ENCODE measurements at places on chromosomes 3 and 15.

GRCh38 chr15:98755138-98755537, 106.8 kb downstream of the IGF1R start:
- peak; percentile 16 for DNase-seq

- no peak for DNase-seq
Observed at GRCh38 chr3:11739123-11739522, 95.4 kb upstream of the VGLL4 start.

- no peak for DNase-seq
Observed at GRCh38 chr15:78243491-78243941, 9.2 kb upstream of the ACSBG1 start.

DNA sequence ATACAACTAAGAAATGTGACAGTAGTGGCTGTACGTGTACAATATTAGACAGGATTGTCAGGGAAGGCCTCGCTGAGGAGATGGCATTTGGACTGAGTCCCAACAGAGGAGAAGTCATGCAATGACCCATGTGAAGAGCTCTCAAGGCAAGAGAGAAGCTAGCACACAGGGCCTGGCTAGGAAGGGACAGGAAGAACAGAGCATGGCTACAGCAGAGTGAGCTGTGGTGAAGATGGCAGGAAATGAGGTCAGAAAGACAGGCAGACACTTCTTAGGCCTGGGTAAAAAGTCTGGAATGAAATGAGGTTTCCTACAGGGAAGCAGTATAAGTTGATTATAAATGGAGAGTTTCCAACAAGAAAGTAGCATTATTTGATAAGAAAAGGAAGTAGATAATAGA, 33.2 kb upstream of the LEKR1 start:
- DNase-seq = no peak

DNA sequence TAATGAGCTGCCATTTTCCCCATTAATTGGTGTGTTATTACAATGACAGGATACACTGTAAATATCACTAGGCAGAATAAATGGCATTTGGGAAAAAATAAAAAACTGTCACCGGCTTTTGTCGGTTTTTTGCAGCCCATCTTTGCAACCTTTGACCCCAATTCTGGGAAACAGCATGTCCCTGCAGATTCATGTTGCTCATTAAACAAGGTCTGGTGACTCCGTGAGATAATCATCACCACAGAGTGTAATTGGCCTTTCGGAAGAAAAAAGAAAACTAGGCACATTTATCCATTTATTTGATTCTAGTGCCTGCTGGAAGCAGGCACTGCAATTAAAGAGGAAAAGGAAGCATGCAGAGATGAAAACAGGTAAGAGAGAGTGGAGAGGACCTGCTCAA, 64.5 kb downstream of the TRAT1 start:
- DNase-seq = no peak

- no peak for DNase-seq
Observed at GRCh38 chr3:152797751-152798432, 37.0 kb upstream of the P2RY1 start.

GRCh38 chr3:120168611-120169010, 74.4 kb upstream of the GSK3B start:
- DNase-seq = no peak

DNA sequence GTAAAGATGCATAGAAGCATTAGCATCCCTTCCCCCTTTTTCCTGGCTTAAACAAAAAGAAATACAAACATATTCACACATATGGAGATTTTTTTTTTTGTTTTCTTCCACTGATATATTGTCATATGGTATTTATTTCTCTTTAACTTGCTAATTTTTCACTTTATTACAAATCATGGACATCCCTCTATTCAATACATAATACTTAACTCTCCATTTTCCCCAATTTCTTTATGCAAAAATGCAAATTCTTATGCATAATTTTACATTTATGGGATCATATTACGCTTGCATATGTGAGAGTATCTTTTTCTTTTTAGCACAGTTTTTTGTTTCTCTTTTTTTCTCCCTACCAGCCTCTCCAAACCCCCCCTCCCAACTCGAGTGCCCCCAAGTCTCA, 48.8 kb downstream of the CCR3 start:
- no peak for DNase-seq

DNA sequence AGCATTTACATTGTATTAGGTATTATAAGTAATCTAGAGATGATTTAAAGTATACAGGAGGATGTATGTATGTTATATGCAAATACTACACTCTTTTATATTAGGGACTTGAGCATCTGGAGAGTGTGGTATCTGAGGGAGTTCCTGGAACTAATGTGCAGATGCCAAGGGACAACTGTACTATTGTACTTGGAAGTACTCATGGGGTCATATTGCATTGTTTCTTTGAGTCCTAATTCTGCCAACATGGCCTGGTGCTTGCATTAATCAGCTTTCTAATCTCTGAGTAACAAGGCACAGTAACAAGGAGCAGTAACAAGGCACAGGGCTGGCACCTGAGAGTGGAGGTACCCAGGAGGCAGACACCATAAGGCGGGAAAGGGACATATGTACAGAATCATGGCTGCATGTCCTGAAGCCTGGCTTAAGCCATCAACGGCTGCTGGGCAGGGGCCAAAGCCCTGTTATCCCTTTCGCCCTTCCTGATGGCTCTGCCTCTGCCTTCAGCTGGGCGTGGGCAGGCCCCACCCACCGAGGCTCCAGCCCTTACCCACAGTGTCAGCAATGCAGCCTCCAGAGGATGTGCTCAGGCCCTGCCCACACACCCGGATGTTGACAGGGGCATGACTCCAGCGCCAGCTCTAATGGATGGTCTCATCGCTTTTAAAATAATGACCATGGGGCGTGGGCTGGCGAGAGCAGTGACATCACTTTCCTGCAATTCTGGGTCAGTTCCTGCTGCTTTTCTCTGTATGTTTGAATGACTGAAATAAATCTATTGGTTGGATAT, 22.9 kb downstream of the CEMIP start:
- DNase-seq = no peak

- no peak for DNase-seq
Observed at GRCh38 chr3:132550579-132551305, 46.3 kb upstream of the ACKR4 start.

DNA sequence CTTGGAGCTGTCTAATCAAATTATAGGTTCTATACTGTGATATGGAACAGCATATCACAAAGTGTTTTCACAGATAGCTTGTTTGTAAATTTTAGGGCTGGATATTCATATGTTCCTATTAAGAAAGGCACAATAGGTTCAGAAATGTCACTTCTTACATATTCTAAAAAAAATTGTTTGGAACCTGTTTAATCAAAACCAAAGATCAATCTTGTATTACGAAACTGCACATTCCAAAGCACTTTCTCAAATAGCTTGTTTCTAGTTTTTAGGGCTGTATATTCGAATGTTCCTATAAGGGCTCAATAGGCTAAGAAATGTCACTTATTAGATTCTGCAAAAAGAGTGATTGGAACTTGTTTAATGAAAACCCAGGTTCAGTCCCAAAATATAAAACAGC, 67.4 kb upstream of the OSBPL11 start:
- no peak for DNase-seq

GRCh38 chr15:59294574-59295260, 78.0 kb downstream of the MYO1E start:
- DNase-seq = peak; percentile 79

DNA sequence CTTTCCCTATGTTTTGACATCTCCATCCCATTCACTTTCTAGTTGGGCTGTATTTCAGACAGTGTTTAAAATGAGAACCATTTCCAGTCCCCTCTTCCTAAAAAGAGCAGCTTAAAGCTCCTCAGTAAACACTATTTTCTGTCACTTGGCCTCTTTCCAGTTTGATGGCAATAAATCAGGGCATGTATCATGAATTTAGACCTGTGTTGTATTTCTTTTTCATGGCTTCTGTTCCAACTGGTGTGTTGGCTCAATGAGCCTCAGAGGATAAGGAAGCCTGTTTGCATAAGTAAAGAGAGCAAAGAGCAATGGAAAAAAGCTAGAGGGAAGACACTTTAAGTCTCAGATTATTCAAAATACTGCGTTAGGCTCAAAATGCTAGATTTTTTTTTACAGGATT, 7.2 kb downstream of the CCDC80 start:
- DNase-seq = no peak
